ENCODE measurements at places on chromosomes 1 and 21. TPM values are rescaled to one million over a fixed set of nuclear protein-coding genes. Genes with fewer than 3 reads are reported as not detected.

The MAPKAPK2 gene
- total RNA-seq: 117 TPM

The ABCD3 gene
- total RNA-seq: 26.8 TPM

The PIGR gene
- 0.84 TPM for total RNA-seq

The ETV3L gene
- not detected for total RNA-seq

The LCE1A gene
- total RNA-seq: not detected

GRCh38 chr21:25107708-25108107 is 499.6 kb downstream of the MRPL39 start:
- DNase-seq: no peak

GRCh38 chr1:92952714-92953113 is 8.5 kb downstream of the DIPK1A start:
- no peak for DNase-seq

DNA sequence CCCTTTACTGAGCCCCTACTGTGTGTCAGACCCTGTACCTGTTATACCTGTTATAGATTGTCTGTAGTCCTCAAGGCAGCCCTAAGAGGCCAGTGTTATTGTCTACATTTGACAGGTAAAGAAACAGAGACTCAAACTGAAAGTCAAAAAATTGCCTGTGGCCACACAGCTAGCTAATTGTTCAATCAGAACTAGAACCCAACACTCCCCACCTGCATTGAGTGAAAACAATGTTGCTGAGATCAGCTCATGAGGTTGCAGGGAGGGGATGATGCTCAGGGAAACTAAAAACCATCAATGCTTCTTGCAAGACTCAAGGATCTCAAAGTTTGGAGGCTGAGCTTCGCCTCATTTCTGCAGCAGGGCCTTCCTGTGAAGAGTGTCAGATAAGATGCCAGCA is 109.5 kb upstream of the LMO4 start:
- no peak for DNase-seq

DNA sequence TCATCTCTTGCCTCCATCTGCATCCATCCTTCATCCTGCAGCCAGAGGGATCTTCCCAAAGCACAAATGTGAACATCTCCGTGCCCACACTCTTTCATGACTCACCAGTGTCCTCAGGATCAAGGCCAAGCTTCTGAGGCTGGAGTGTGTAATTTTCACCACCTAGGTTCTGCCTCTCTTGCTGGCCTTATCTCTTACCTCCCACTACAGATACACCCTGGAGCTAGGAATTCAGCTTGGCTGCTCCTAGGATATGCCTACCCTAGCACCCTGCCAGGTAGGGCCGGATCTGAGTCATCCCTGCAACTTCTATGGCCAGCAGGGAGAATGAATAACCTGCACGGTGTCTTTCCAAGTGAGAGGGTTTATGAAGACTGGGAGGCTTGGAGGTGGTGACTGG is 208.7 kb upstream of the CSF3R start:
- DNase-seq: no peak

GRCh38 chr1:20573987-20574386 is 14.9 kb upstream of the CDA start:
- DNase-seq: no peak

DNA sequence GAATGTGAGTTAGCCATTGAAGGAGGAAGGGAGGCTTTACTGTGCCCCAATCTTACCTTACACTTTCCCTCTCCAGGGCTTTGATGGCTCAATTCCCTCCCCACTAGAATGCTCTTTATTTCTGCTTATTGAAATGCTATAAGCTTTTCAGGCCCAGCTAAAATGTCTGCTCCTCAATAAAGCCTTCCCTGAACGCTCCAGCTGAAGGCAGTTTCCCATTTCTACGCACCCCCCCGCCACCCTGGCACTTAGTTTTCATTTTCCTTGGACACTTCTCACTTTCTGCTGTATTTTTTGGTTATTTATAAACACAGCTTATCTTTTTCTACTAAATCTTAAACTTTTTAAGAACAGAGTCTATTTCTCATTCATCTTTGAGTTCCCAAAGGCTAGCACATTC is 7.1 kb upstream of the TMEM167B start:
- DNase-seq: no peak

GRCh38 chr1:108703939-108704338 is 8.8 kb upstream of the FNDC7 start:
- no peak for DNase-seq

GRCh38 chr1:61245696-61246400 is 163.5 kb downstream of the NFIA start:
- DNase-seq: no peak

- no peak for DNase-seq
Observed at GRCh38 chr1:154845879-154846278, 24.2 kb downstream of the KCNN3 start.

- no peak for DNase-seq
Observed at GRCh38 chr1:56586502-56586901, 7.1 kb upstream of the PLPP3 start.

DNA sequence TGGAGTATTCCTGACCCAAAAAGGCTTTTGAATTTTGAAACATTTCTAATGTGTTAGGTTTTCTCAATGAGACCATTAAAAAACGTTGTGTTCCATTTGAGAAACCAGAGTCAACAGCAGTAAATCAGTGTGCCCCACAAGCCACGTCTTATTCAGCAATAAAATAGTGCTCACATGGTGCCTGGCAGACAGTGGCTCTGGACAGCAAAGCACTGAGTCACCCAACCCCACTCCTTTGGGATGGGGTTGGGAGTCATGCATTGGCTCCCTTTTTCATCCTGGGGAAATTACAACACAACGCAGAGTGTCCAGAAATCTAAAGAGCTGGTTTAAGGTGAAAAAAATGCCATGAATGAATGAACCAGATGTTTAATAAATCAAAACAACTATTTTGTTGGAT is 46.5 kb downstream of the KCNJ15 start:
- DNase-seq: peak; percentile 83

DNA sequence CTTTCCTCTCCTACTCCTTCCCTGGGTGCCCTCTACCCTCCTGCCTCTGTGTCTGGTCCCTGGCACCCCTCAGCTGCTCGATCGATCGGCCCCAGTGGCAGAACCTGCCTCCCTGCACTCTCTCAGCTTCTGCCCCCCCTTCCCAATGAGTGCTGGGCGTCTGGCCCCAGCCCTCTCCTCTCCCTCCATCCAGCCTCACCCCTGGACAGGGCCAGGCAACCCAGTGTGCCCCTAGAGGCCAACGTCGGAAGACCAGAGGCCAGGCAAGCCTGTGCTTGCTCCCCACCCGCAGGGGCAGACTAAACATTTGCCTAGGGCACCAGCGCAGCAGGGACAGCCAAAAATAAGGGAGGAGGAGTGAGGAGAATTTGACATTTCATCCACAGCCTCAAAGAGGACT is 43.5 kb downstream of the LGR6 start:
- peak; percentile 86 for DNase-seq

- DNase-seq: peak; percentile 62
Observed at GRCh38 chr1:19643121-19643520, 990 bp upstream of the NBL1 start.

GRCh38 chr21:15978215-15978738 is 248.5 kb downstream of the USP25 start:
- no peak for DNase-seq
